ENCODE measurements at places on chromosomes 6 and 20. TPM values are rescaled to one million over a fixed set of nuclear protein-coding genes. Genes with fewer than 3 reads are reported as not detected.

GRCh38 chr6:86251106-86251505 is 608.4 kb upstream of the SYNCRIP start:
- DNase-seq = no peak

Gene ADGB
- total RNA-seq = not detected

DNA sequence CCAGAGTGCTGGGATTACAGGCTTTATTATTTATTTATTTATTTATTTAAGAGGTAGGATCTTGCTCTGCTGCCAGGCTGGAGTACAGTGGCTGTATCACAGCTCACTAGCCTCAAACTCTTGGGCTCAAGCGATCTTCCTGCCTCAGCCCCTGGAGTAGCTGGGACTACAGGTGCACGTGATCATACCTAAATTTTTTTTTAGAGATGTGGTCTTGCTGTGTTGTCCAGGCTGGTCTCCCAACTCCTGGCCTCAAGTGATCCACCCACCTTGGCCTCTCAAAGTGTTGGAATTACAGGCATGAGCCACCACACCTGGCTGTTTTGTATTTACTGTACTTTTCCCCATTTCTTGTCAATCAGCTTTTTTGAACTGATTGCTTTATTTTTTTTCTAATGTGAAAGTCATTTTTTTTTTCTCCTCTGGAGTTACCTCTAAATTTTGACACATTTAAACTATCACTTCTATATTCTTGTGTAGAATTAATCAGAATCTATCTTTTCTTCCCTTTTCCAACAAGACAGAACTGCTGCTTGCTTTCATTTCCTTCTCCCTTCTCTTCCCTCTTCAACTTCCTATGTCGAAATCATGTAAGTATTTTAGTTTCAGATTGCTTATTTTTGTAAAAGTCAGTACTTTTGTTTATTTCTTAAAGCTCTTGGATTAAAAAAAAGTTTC is 12.0 kb downstream of the PANK2 start:
- DNase-seq = no peak

DNA sequence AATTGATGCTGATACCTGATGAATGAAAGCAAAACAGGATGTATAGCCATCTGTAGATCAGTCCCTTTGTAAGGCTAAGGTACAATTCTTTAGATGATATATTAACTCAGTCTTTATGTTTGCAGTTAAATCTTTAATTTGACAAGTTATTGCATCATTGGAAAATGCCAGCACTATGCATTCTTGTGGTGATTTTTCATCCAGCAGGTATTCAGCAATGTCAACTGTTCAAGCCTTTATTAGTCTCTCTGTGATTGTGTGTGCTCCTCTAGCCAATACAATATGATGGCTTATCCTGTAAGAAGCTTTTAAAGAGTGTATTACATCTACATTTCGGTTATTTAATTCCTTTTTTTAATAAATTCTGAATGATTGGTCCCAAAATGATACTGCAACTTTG is 34.3 kb downstream of the HLA-DMB start:
- DNase-seq = no peak

- no peak for DNase-seq
Measured at GRCh38 chr6:13558718-13559117, 15.7 kb upstream of the SIRT5 start.

Gene LY6G5C
- not detected for total RNA-seq

Gene CARMIL1
- total RNA-seq = 17.4 TPM

DNA sequence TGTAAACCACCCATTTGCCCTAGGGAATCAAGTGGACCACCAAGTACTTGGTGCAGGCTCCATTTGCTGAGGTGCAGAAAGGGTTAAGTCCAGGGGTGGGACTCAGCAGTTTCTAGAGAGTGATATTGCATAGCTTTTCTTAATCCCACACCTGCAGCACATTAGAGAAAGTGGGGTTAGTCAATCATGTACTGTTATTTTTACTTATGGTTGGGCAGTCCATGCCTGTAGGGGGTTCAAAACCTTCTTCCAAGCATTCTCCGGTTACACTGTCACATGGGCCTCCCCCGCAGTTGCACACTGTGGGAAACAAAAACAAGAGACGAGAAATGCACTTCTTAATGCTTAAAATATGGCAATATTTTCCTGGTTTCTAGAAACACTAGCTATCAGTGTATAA is 65.5 kb downstream of the LAMA4 start:
- DNase-seq = peak; percentile 56

Measured in stomach (tissue), 19 donors.